ENCODE measurements at places on chromosomes 5 and 9.
A peak's percentile ranks its signal among the peaks of the same experiment; 100 is the strongest.

GRCh38 chr5:154273028-154273617 lies 82.6 kb downstream of the GALNT10 start:
- DNase-seq: peak; percentile 9

- no peak for DNase-seq
These were observed 62.2 kb downstream of the NTRK2 start for GRCh38 chr9:84731696-84732095.

- DNase-seq: no peak
These were observed 87.5 kb upstream of the PPP2R2B start for GRCh38 chr5:146965761-146966659.

GRCh38 chr9:109766351-109766750 lies 13.6 kb upstream of the PALM2AKAP2 start:
- DNase-seq: no peak

- no peak for DNase-seq
These were observed 40.9 kb upstream of the IER5L start for GRCh38 chr9:129218918-129219317.

DNA sequence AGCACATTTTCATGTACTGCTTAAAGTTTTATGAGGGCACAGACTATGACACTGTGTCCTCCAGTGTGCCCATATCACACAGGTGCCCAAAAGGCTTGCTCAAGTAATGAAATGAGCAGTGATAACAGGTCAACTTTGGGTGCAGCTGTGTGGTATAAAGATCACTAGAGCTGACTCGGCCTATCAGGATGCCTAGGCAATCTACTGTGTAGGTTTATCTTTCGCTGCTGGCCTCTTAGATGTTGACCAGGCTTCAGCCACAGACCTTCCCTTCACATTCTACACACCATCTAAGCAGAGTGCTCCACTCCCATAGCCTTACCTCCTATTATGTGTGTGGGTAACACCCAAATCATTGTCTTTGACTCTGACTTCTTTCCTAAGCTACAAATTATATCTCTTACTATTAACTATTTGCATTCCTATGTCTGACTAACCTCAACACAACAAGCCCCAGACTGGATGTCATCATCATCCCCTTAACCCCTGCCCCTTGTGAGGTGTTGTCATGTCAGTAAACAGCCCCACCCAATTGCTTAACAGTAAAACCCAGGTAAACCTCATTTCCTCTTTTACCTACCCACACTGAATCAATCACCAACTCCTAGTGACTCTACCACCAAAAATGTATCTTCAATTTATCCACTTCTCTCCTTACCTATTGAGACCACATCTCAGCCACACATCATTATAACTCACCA lies 2.5 kb downstream of the SREK1IP1 start:
- no peak for DNase-seq

- DNase-seq: no peak
These were observed 1.3 kb upstream of the ZBTB34 start for GRCh38 chr9:126859111-126859510.

- no peak for DNase-seq
These were observed 7.6 kb upstream of the PRUNE2 start for GRCh38 chr9:76913467-76913866.

DNA sequence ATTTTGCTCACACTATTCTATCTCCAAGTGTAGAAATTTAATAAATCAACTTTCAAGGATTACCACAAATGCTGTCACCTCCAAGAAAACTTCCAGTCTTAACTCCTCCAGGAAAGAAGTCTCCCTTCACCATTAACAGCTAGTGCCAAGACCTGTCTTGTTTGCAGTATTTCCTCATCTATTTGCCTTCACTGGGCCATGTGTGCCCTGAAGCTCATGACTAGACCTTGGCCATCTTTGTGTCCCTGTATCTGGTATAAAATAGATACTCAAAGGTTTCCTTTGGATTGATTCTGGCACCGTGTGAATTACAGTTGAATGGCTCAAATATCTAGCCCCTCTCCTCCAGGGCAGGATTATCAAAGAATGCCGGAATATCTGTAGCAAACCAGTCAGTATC lies 346.7 kb upstream of the KLF4 start:
- no peak for DNase-seq

DNA sequence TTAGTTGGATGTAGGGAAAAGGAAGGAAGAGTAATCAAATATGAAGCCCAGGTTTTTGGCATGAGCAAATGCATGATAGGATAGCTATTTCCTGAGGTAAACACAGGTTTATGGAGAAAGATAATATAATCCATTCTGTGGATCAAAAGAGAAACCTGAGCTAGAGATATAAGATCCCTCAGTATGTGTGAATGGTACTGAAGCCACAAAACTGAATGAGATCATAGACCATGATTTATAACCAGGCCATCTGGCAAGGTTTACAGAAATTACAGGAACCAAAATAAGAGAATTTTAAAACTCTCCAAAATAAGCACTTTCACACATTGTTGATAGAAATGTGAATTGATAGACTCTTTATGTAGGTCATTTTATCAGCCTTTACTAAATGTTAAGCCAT lies 28.7 kb upstream of the ECM2 start:
- no peak for DNase-seq

DNA sequence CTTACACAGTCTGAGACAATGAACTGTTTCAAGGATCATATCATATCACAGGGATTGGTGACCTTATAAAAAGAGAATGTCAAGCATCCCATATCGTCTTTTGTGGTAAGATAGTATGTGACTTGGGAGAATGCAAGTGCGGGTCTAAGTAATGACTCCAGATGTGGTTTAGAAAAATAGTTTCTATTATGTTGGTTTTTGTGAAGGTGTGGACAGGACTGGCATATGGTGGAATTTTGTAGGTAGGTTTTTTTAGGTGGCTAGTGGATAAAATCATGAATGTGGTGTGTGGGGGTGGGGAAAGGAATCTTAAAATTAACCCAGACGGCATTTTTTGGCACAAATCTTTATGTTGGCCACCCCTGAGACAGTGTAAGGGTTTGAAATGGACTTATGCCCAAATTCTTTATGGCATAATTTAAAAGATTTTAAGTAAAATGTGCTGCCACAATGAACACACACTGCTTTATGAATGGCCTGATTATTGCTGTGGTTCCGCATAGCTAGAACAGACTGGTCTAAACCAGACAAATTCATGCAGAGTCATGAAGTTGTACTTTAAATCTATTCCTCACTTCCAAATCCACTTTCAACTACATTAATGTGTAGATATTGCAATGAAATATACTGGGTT lies 204.8 kb upstream of the HAPLN1 start:
- DNase-seq: no peak

DNA sequence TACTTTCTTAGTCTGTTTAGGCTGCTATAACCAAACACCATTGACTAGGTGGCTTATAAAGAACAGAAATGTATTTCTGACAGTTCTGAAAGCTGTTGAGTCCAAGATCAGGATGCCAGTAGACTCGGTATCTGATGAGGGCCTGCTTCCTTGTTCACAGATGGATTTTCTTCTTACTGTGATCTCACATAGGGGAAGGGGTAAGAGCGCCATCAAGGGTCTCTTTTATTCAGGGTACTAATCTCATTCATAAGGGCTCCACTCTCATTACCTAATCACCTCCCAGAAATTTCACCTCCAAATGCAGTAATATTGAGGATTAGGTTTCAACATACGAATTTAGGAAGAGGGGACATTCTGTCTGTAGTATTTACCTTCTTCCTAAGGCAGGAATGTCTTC lies 384.0 kb upstream of the DMAC1 start:
- no peak for DNase-seq

DNA sequence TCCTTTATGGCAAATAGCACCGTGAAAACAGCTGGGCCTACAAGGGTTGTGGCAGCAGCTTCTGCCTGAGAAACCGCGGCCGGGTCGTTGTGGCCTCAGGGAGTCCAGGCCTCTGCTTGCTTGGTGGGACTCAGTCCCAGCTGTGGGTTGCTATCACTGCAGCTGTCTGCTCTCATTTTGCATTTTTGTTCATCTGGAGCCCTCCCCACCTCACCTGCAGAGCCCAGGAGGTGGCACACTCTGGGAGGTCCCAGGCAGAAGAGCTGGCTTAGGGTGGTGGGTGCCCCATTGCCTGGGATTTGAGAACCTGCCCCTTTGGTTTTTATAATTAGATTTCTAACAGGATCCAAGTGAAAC lies 138.4 kb downstream of the GADD45G start:
- no peak for DNase-seq

- DNase-seq: no peak
These were observed at the start of gene MYOZ3 for GRCh38 chr5:150661086-150661485. Gene MYOZ3, plus strand, starts transcription at chr5:150661251. Its CDS starts 1,691 bp downstream, at chr5:150662942.

Data from GM18507 (cell line).